ENCODE measurements at places on chromosomes 3 and 15.
A peak's percentile ranks its signal among the peaks of the same experiment; 100 is the strongest.

DNA sequence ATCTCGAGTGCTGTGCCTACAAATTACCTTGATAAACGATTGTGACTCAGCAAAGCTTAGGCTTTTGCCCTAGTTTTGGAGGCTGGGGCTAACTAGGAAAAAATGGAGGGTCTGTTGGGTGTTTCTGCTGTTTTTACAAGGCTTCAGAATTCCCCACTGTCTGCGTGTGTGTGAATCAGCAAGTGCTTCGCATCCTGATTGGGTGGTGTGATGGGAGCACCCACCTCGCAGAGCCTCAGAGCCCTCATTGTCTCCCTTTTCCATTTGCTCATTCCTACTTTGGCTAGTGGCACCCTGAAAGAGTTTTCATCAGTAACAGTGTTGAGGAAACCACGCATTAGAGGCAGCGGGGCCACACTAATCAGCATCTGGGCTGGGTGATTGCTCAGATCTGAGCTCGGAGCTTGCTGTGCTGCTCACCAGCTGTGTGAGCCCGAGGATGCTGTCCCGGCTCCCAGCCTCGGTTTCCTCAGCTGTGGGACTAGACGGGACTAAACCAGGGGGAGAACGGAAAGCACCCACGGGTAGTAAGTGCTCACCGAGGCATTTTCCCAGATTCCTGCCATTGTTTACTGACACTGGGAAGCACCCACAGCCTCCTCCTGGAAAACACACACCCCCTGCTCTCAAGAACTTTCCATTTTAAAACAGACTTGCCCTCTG is 40.6 kb downstream of the GOLGA8S start:
- DNase-seq, result no peak

- peak; percentile 42 for DNase-seq
These were observed 7.0 kb downstream of the GPR160 start for GRCh38 chr3:170044795-170045244.

GRCh38 chr15:65638681-65639089 is 16.9 kb downstream of the SLC24A1 start:
- peak; percentile 86 for DNase-seq

DNA sequence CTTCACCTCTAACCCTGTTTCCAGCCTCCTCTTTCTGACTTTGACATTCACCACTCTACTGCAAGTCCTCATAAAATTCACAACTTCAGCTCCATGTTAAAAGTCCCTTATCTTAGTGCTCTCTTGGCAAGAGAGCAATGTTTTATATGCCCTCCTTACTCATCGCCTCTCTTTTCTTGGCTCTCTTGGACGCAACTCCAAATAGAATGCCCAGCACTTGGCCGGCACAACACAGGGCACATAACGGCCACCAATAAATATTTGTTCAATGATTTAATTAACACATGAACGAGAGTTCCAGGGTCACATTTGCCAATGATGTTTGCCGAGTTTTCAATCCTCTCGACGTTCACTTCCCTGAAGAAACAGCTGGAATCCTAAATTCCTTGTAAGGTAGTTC is 401.4 kb downstream of the ROBO1 start:
- no peak for DNase-seq

- peak; percentile 52 for DNase-seq
These were observed 42.9 kb upstream of the APH1B start for GRCh38 chr15:63234451-63234870.

DNA sequence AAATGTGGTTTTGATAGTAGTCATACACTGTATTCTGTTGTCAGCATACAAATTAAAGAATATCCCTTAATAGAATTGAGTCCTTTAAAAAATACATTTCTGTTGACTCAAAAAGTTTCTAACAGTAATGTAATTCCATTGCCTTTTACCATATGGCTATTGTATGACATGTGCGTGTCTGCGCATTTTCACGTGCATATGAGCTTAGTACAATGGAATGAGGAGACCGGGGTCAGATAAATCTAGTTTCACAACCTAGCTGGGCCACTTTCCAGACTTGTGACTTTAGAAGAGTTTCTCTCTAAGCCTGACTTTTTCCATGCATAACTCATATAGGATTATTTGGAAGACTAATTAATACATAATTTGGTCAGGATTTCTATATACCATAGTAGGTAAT is 38.7 kb downstream of the ZBTB38 start:
- DNase-seq, result no peak

DNA sequence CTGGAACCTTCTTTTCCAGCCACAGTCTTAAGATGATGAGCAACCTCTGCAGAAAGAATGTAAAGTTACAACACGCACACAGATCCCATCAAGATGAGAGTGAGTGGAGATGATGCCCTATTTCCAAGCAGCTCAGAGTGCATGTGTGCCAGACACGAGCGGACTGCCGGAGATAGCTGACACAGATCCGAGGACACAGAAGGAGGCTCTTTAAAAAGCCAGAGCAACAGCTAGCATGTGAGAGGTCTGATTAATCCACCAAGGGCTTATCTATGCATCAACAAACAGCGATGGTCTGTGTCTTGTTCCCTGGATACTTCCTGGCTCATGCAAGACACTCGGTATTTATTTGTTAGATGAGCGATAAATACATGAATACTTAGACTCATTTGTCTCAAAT is 128.6 kb upstream of the DLG1 start:
- DNase-seq, result no peak

DNA sequence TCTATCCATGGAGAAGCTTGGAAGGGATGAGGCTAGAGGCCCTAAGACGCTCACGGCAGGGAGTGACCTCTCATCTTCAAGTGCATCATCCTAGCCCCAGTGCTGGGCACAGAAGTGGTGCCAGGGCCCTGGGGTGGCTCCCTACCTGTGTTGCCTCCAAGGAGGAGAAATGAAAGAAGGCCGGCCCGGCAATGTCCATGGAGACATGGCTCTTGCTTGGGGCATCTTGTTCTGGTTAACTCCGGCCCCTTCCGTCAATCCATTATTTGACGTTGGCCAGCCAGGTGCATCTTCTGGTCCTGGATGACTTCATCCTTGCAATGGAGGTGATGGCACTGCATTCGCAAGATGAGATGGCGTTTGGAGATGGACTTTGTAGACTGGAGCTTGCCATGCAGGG is 83.2 kb upstream of the ALDH1L1 start:
- no peak for DNase-seq

GRCh38 chr15:93658026-93658816 is 569.2 kb upstream of the RGMA start:
- no peak for DNase-seq

DNA sequence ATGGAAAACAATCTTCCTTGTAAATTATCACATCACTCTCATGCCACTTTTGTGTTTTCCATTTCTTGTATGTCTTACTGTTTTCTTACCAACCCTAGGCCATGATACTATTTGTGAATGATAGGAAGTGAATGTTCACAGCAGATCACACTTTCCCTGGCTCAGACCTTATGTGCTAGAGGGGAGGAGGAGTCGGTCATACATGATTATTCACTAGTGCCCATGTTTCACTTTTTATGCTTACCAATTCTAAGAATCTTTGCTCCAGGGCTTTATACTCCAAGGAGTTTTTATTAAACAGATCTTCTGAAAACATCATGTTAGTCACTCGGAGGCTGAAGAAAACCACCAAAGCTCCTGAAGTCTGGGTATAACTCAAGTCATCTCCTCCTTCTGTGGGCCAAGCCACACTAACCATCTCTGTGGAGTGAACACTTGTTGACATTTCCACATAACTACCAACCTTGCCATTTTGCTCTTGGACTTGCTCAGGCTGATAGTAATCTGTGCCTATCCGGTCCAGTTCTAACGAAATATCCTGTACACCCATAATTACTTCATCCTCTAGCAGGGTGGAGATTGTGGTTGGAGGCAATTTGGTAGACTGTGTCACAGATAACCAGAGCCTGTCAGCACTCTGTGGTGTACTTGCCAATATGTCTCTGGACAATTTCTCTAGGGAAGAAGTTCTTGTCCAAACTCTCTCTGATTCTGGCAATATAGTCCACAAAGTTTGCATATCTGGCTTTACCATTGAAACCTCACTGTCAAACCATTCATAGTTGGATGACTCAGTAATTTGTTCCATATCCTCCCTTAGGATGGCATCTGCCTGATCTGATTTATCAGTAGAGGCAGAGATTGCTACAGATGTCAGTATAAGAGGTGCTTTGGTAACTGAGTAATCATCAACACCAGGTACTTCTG is 76.8 kb downstream of the IMPG2 start:
- no peak for DNase-seq

DNA sequence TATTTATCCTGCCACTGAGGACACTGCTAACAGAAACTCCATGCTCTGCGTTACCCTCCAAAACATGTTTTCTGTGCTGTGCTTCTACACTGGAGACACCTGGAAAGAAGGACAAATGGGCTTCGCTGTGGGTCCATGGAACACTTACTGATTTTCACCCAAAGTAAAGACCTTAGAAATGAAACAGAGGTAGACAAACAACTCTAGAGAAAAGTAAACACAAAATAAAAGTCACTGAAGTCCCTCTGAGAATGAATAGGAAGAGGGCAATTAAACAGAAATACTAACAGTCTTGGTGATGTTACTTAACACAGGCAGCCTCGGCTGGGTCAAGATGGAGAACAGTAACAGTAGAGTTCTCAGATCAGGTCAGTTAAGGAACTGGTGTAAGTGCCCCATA is 6.7 kb upstream of the STIMATE start:
- DNase-seq, result no peak

GRCh38 chr3:184022323-184022722 is 4.6 kb upstream of the ABCC5 start:
- DNase-seq, result peak; percentile 94

GRCh38 chr15:74870436-74871215 is 2.5 kb downstream of the SCAMP2 start:
- DNase-seq, result peak; percentile 33

DNA sequence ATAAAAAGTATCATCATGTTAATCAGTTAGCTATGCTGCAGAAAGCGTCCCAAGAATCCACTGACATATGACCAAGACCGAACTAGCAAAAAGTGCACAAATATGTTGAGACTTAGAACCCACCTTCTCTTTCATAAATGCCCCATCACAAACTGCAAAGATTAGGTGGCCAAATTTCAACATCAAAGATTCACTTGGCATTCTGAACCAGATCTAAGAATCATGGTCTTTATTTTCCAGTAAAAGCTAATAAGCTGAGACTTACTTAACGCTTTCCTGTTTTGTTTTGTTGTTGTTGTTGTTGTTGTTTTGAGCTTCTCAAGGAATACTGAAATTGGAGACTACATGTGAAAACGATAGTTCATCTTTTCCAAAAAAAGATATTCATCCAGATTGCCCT is 62.4 kb downstream of the ZBTB20 start:
- DNase-seq, result no peak

GRCh38 chr15:38460543-38460942 is 6.6 kb downstream of the FAM98B start:
- no peak for DNase-seq

GRCh38 chr3:154023148-154023547 is 98.0 kb upstream of the ARHGEF26 start:
- DNase-seq, result no peak

GRCh38 chr3:151769175-151769574 is 35.4 kb downstream of the AADACL2 start:
- peak; percentile 11 for DNase-seq

- no peak for DNase-seq
These were observed 26.5 kb upstream of the TCF12 start for GRCh38 chr15:56891852-56892440.

DNA sequence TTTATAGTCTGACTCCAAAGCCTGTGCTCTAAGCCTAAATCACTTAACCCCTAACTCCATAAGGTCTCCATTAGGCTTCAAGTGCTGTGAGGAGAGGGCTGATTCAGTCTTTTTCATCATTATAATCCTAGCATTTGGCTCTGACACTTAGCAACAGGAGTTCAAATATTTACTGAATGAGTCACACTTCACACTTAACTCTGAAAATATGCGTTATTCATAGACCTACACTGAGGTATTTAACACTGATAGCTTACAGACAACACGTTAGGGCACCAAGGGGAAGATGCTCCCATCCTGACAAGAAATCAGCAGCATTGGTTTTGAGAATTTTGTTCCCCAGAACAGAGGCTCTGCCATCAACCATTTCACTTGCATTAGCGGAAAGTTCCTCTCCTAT is 53.5 kb downstream of the MSL2 start:
- DNase-seq, result peak; percentile 44

DNA sequence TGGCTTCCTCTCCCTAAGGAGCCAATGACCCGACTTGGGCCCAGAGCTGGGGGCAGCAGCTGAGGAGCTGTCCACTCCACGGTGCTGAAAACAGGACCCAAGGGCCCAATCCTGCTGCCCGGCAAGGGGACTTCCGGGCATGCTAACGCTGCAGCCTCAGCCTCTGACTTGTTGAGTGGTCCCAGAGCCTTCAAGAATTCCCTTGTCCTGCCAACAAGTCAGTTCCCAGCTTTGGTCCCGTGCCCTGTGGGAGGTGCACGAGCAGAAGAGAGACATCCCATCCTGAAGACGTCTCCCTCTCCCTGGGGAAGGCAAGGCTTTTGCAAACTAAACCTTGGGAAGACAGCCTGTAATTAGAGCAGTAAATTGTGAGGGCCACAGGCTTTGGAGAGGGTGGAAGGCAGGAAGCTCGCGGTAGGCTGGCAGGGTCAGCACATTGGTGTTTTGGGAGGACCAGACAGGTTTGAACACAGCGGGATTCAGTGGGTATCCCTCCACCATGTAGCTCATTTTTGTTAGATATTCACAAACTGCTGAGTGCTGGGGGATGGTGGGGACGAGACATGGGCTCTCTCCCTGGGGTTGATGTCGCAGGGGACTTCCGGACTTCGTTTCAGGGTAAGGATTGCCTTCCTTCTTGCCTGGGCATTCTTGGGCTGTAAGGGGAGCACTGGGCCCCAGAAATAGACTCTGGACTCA is 29.8 kb upstream of the PRR23E start:
- DNase-seq, result no peak

GRCh38 chr3:12894629-12895028 is 53.3 kb upstream of the RPL32 start:
- no peak for DNase-seq

DNA sequence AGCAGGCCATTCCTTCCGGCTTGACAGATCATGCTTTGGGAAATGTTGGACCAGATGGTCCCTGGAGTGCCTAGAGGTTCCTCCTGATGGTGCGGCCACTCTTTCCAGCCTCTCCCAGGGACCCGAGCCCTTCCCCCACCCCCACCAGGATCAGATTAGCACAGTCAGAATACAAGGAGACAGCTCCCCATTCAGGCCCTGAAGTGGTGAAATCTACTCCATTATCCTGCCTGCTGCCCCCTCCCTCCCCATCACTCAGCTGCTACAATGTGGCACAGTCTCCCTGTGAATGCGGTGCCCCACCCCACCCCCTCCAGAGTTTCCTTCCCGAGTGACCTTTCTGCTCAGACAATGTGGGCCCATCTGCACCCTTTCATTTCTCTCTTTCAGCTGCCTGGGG is 29.4 kb downstream of the RNU5B-1 start:
- DNase-seq, result no peak

- DNase-seq, result no peak
These were observed 183.2 kb downstream of the CACNA2D3 start for GRCh38 chr3:54305409-54306099.
